ENCODE measurements at places on chromosomes 3 and 15.

GRCh38 chr3:188309437-188310269 lies 155.7 kb downstream of the LPP start:
- DNase-seq, result no peak

DNA sequence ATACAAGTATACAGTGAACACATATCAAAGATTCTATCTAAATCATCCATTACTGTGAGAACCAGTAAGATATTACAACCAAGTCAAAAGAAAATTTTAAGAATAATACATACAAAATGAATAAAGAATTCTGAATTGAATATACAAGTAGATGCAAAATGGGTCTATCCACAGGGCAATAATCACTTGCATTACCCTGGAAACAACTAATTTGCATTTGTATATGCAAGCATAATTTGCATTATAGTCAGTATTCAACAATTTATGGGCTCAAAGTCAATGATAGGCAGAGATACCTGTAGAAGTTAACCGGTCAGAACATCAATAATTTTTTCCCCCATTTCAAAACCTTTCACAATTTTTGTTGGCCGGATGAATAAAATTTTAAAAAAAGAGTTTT lies 512.2 kb upstream of the ALCAM start:
- DNase-seq, result no peak

DNA sequence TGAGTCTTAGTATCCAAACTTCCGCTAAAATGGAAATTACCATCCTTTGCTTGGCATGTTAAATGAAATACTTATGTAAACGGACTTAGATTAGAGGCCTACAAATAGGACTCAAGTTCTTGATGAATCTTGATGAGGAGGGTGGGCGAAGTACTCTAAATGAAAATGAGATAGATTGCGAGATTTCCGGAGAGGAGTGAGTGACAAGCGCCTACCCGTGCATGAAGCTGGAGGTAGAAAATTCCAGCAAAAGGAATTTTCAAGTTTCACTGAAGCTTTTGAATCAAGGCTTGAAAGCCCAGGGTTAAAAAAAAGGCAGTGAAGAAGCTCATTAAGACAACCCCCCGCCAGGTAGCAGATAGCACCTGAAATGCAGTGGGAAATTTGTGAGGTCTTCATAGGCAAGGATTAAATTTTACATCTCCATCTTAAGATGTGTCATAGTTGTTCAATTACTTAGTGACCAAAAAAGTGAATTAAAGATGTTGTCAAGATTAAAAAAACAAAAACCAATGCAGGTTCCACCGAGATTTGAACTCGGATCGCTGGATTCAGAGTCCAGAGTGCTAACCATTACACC lies 655 bp upstream of the RAB11A start:
- no peak for DNase-seq

- DNase-seq, result no peak
These were observed 859 bp downstream of the RORA start for GRCh38 chr15:61227950-61228936.

DNA sequence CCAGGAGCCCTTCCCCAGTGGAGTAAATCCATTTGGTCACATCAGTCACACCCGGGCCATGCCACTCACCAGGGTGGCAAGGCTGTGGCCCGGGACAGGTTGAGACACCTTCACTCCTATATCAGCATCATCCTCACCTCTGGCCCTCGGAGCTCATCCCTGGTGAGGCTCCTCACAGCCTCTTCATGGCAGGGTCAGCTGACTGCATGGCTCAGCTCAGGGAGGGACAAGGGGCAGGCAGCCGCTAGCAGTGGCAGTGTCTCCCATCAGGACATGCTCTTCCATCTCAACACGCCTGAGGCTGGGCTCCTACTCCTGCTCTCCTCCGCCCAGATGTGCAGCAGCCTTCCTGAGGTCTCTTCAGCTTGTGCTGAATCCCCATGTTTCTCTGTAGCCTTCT lies 26.4 kb upstream of the PARL start:
- no peak for DNase-seq

- DNase-seq, result no peak
These were observed 35.2 kb downstream of the PTPN23 start for GRCh38 chr3:47416041-47416440.

DNA sequence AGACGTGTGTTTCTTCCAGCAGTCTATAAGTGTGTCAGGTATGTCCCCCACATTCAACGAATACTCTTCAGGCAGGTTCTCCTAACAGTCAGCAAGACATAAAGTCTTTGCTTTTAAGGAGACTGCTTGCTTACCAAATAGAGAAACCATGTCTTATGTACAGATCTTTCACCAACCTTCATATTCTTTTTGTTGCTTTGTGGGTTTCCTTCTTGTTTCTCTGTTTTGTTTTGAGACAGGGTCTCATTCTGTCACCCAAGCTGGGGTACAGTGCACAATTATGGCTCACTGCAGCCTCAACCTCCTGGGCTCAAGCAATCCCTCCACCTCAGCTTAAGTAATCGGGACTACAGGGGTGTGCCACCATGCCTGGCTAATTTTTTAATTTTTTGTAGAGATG lies 14.3 kb downstream of the DYNC1LI1 start:
- no peak for DNase-seq

- DNase-seq, result no peak
These were observed 55.8 kb upstream of the FAM98B start for GRCh38 chr15:38398134-38398533.

GRCh38 chr3:90032980-90033641 lies 925.7 kb downstream of the EPHA3 start:
- DNase-seq, result no peak

- no peak for DNase-seq
These were observed 99.8 kb upstream of the CHMP2B start for GRCh38 chr3:87127281-87127680.

DNA sequence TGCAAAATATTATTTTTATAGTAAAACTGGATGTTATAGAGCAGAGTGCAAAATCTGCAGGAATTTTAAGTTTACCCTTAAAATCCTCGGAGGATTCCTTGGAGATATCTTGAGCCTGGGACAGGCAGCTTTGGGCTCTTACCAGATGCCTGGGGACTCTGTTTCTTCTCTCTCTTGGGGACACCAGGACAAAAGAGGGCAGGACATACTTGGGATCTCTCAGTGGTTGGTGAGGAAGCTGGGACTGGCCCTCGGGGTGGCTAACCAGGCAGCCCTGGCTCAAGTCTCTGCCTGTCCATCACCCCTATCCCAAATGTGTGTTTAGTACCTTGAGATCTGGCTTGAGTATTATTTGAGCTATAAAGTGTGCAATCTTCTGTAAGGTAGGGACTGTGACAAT lies 38.6 kb downstream of the TKT start:
- DNase-seq, result no peak

- no peak for DNase-seq
These were observed 6.0 kb upstream of the FNDC3B start for GRCh38 chr3:172033396-172033795.

- DNase-seq, result no peak
These were observed 52.5 kb downstream of the TP63 start for GRCh38 chr3:189683546-189684255.

- DNase-seq, result no peak
These were observed 228.4 kb upstream of the COL8A1 start for GRCh38 chr3:99409961-99410360.

DNA sequence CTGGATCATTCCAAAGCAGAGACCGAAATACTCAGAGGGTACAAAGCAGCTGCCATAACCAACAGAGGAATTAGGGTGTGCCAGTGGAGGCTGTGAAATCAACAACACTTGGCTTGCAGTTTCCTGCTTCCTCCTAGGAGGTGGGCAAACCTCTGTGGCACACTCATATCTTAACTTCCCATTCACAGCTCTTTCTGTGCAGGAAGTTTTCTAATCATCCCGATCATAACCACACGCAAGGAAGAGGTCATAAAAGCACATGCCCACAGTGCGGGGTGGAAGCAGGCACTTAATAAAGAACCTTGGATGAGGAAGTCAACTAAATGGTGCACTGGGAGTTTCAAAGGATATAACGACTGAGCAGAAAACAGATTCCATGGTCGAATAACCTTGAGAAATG lies 5.1 kb downstream of the SCAMP2 start:
- DNase-seq, result no peak

- DNase-seq, result no peak
These were observed 204.3 kb upstream of the SLC2A2 start for GRCh38 chr3:171230865-171231264.

- DNase-seq, result no peak
These were observed 11.8 kb downstream of the GP5 start for GRCh38 chr3:194387276-194387675.

DNA sequence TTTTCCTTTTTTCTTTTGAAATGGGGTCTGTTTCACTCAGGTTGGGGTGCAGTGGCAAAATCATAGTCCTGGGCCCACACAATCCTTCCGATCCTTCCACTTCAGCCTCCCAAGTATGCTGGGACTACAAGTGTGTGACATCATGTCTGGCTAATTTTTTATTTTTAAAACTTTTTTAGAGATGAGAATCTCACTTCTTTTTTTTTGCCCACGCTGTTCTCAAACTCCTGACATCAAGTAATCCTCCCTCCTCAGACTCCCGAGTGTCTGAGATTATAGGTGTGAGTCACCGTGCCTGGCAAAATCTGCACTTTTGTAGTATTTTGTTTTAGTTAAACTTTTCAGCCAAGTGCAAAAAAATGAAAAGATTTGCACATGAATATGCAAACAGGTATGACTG lies 171.0 kb downstream of the FNDC3B start:
- DNase-seq, result no peak

DNA sequence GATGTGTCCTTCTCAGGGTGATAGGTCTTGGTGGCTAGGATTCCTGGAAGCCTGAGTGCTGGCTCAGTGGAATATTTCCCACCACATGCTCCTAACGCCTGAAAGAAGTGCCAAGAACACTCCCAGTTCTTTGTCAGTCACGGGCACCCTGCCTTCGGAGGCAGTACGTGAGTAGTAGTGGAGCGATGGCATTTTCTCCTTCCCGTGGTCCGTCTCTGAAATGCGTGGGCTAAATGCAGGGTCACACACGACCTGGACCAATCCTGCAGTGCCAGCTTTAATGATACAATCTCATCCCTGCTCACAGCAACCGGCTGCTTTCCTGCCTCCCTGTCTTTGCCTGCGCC lies 14.5 kb downstream of the H1-8 start:
- DNase-seq, result no peak

GRCh38 chr15:53534105-53534839 lies 225.2 kb downstream of the WDR72 start:
- DNase-seq, result no peak

GRCh38 chr3:45606991-45607712 lies 12.6 kb downstream of the LIMD1 start:
- DNase-seq, result no peak

DNA sequence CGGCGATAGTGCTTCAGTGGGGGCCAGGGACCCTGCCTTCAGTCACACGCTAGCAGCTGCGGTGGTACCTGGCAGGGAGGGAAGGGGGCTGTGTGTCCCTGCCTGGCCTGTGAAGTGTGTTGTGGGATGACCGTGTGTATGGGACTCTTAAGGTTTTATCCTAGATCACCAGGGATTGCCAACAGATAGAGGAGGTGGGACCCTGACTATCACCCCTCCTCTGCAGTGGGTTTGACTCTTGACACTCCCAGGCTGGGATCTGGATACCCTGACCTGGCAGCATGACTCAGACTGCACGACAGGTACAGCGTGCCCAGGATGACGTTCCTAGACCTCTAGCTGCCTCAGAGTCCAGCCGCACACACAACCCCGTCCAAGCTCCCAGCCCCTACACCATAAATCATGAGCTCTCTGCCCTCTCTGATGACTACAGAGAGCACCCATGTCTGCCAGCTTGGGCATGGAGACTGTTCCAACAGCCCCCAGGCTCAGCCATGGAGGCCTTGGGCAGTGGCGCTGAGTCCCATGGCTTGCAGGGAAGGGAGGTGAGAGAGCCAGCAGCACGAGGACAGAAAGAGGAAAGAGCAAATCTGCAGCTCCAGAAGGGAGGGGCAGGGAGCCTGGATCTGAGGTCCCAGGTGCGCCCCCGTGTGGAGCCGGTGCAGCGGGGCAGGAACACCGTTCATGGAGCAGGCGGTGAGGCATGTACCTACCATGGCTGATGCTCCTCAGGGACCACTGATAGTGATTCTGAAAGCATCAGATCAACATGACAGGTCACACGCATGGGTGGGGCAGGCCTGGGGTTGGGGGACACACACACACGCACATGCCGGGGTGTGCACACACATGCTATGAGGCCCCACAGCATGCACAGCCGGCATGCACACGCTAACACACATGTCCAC lies 71.0 kb downstream of the ADAMTS7 start:
- no peak for DNase-seq

- DNase-seq, result no peak
These were observed 67.4 kb downstream of the MYLK start for GRCh38 chr3:123816673-123817207.

GRCh38 chr15:80055933-80056332 lies 3.5 kb upstream of the ZFAND6 start:
- DNase-seq, result no peak

Measured in stimulated activated CD8-positive, alpha-beta memory T cell treated with anti-CD3 and anti-CD28 coated beads, Interleukin-7, amount 100 ng/mL, for 1 hour (primary cell).